ENCODE measurements at places on chromosomes 7 and 10.

DNA sequence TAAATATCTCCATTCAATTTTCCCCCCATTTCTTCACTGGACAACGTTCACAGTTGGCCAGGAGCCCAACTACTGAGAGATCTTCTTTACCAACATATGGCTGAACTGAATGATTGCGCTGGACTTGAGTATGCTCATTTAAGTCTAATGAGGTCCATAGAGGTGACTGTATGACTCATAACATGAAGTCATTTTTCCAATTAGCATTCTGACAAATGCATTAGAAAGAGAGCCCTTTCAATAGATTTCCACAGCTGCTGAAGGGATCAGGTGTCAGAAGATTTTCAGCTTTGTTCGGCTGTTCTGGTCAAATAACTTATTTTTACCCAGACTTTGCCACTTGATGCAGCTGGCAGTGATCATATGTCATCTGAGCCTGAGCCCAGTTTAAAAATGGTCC is 438.0 kb downstream of the ETV1 start:
- no peak for DNase-seq

DNA sequence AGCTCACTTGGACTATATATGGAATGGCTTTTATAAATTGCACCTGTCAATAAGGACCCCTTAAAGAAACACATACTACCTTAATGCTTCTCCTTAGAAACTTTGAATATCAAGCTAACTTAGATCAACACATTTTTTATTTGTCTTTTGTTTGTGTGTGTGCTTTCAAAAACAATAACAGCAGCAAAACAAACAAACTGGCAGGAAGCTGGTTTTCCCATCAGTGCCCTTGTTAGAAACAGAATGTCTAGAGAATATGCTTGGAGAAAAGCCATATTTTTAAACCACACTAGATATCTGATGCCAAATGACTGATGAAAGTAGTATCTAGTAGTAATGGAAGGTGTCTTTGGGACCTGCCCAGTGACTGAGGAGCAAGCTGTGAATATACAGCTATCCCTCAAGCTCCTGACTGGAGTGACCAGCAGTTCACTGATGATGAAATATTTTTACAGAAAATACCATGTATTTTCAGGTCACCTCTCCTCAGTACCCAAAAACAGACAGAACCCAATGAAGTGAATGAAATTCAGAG is 1.0 kb downstream of the PDE1C start:
- DNase-seq: no peak

DNA sequence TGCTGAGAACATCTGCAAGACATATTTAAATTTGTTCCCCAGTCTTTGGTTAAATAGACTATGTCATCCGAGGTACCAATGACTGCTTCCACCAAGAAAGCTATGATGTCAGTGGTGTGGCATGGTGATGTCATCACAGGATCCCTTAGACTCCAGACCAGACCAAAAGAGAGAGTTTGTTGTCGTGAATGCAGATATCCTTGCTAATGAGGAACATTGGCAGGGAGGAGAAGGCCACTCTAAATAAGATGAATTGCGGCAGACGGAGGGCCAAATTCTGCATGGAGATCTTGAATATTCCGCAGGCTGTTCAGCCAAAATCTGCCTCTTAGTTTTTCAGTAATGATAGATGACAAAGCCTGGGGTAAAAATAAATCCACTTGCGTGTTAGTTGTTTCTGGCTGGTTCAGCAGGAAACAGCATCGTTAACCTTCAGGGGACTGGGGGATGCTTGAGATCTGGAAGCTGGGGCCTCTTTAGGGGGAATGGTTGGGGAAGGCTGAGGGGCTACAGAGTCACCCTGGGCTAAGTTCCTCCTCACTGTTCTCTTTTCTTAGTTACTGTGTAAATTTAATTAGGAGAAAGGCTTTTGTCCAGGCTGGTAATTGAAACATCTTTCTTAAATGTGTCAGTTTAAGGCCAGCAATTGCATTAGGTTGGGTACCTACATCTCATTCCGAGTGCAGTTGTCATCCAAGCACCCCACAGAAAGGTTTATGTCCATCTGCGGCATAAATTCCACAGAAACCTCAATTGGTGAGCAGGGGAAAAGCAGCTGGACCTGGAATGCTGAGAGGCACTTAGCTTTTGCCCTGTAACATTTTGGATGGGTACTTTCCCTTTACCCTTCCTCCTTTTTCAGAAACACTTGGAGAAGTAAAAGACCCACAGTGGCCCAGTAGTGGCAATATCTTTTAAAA is 11.6 kb upstream of the CAMK1D start:
- DNase-seq: no peak

- no peak for DNase-seq
These were observed 68.5 kb downstream of the TET1 start for GRCh38 chr10:68628576-68629127.

DNA sequence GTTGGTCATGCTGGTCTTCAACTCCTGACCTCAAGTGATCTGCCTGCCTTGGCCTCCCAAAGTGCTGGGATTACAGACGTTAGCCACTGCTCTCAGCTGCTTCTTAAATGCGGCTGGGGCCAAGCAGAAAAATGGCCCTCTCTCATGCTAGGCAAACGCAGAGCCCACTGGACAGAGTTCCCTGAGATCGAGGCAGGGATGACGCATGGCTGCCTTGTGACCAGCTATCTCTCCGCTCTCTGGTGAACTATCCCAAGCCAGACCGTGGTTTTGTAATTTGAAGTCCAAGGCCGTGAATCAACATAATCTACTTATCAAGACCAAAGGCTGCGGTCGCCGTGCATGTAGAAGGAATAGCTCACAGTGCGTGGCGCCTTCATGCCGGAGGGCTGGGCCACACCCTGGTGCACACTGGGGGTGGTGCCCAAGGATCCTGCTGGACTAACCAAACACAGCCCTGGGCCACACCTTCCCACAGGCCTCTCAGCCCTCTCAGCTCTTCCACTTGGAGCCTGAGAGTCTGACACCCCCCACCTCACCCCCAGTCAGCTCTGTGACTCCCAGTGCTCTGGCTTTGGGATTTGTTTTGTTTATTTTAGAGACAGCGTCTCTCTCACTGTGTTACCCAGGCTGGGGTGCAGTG is 88.1 kb upstream of the CUX1 start:
- no peak for DNase-seq

- DNase-seq: no peak
These were observed 134.6 kb upstream of the NPSR1 start for GRCh38 chr7:34523226-34523918.

GRCh38 chr7:74207586-74207985 is 2.2 kb upstream of the LAT2 start:
- DNase-seq: no peak

DNA sequence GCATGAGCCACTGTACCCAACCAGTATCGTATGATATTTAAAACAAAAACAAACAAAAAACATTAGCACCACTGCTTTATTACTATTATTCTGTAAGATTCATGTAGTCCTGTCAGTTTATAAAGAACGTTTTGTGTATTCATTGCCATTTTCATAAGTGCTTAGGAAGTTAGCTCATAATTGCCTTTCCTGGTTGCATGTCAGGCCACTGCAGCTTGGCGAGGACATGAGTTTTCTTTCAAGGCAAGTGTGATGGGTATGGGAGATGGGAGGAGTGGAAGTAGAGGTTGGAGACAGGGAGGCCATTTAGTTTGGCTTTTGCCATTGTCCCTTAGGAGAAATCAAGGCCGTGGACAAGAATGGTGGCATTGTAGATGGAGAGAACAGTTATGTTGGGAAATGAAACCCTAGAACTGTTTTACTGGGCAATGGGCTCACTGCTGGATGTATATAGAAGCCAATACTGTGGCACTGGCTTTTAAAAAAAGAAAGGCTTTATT is 48.9 kb downstream of the TYW1 start:
- no peak for DNase-seq

- no peak for DNase-seq
These were observed 103.7 kb upstream of the ZMIZ1 start for GRCh38 chr10:78964952-78965633.

DNA sequence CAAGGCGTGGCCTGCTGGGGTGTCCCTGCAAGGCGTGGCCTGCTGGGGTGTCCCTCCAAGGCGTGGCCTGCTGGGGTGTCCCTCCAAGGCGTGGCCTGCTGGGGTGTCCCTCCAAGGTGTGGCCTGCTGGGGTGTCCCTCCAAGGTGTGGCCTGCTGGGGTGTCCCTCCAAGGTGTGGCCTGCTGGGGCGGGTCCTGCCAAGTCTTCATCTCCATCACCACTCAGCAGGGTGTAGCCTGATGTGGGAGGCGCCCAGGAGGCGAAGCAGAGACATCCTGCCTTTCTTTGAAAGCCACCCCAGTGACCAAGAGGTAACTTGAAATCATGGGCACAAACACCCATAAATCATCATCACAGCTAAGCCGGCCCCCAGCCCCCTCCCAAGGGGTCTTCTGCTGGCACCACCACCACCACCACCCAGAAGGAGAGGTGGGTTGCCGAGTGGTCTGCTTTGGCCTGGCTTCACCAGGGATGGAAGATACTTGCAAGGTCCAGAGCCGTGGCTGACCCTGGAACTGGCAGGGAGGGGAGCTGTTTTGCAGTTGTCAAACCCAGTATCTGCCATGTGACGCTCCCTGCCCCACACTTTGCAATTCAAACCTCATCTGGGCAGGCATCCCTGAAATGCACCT is 190.6 kb downstream of the EBF3 start:
- no peak for DNase-seq

Data from stimulated activated CD4-positive, alpha-beta T cell treated with anti-CD3 and anti-CD28 coated beads, Interleukin-1b, Interleukin-23, amount 100 ng/mL, for 1 hour (primary cell).